GM12878 (cell line): ENCODE measurements at places on chromosomes 3 and 15. TPM values are rescaled to one million over a fixed set of nuclear protein-coding genes. Genes with fewer than 3 reads are reported as not detected.

DNA sequence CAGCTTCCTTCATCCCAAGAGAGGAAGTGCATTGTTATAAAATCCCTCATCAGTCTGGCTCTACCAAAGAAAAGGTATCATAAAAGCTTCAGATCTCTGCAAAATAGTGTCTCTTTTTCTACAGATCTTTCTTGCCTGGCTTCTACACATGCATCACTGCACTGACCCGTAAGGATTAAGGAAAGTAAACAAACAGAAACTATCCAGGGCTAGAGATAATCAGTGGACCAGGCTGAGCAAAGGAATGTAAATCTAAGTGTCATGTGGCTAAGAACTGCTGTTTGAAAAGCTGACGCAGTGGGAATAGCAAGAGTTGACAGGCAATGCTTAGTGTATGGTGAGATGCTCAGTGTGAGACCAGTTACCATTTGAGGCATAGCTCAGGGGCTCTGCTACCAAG lies 339.7 kb downstream of the IL5RA start:
- no peak for DNase-seq

DNA sequence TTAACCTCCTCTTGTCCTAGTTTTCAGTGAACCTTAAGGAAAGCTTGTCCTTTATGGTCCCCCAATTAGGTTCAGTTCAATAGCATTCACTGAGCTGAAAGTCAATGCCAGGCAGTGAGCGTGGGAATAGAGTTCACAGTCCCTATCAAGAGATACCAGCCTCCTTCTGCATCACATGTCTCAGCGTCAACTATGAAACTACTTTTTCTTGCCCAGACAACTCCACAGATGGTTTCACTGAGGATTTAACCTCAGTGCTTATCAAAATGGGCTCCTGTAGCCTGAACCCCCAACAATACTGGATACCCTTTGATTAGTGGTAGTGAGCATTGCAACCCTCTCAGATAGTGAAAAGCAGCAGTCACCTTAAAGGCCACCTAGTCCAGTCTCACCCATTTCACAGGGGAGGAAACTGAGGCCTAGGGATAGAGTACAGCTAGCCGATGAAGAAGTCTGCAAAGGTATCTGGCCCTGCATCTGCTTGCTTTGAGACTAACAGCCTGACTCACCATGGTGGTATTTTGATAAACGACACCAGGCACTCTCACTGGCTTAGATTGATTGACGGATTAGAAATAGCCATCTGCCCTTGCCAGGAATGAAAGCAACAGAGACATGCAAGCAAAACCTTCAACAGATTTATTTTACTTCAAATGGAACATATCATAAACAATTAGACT lies 1.6 kb upstream of the UBA3 start:
- DNase-seq = peak; percentile 73

GRCh38 chr3:51819709-51820406 lies 40.8 kb upstream of the IQCF6 start:
- no peak for DNase-seq

DNA sequence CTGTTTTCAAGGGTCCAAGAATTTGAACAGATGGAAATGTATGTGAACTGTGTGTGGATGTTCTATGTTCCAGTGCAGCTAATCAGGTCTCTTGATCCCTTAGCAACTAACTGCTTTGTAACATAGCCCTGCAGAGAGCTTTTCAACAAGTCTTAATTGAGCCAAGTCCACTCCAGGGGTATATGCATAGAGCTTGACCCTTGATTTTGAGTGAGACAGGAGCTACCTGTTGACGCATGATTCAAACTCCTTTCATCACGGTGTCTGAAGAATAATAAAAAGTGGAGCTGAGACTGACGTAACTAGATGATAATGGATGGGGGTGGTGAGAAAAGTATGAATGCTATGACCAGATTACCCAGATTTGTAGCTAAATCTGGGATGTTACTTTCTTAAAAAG lies 93.3 kb upstream of the CCDC54 start:
- no peak for DNase-seq

The ISLR2 gene
- 0.05 TPM in 1 of 2 replicates, not detected in the other for polyA plus RNA-seq

The ZBBX gene
- not detected in 2 replicates for polyA plus RNA-seq
